ENCODE measurements at places on chromosomes 11 and 22. TPM values are rescaled to one million over a fixed set of nuclear protein-coding genes. Genes with fewer than 3 reads are reported as not detected.

GRCh38 chr22:32786027-32786418 lies 15.5 kb upstream of the TIMP3 start:
- DNase-seq: no peak

HSPB2 gene
- total RNA-seq: not detected

GRCh38 chr11:86244063-86244521 lies 461 bp upstream of the EED start:
- DNase-seq: peak; percentile 82

- no peak for DNase-seq
Observed at GRCh38 chr11:14190992-14191778, 167.8 kb downstream of the RRAS2 start.

PIK3C2A gene
- 25.6 TPM for total RNA-seq

GRCh38 chr11:66866511-66866986 lies 9.7 kb downstream of the LRFN4 start:
- no peak for DNase-seq

- DNase-seq: no peak
Observed at GRCh38 chr11:7844986-7845385, 48.2 kb upstream of the OR5P2 start.

- DNase-seq: no peak
Observed at GRCh38 chr22:17907748-17908051, 116.7 kb downstream of the MICAL3 start.

TRIM66 gene
- total RNA-seq: 1.8 TPM

- DNase-seq: no peak
Observed at GRCh38 chr11:61104963-61105362, 2.7 kb downstream of the CD5 start.

SCGB1A1 gene
- not detected for total RNA-seq

CHCHD10 gene
- 14.9 TPM for total RNA-seq

DNA sequence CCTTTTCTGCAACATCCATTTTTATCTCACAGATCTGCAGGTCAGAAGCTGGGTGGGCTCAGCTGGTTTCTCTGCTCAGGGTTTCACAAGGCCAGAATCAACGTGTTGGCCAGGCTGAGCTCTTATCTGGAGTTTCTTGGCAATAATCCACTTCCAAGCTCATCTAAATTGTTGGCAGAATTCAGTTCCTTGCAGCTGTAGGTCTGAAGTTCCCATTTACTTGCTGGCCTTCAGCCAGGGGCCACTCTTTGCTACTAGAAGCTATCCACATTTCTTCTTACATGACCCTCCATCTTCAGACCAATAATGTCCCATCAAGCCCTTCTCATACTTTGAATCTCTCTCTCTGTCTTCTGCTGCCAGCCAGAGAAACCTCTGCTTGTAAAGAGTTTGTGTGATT lies 103.5 kb downstream of the WNT11 start:
- DNase-seq: no peak

- DNase-seq: no peak
Observed at GRCh38 chr22:47605441-47605840, 843.0 kb downstream of the TBC1D22A start.

GRCh38 chr22:47122441-47123000 lies 360.1 kb downstream of the TBC1D22A start:
- no peak for DNase-seq

- no peak for DNase-seq
Observed at GRCh38 chr22:40757071-40757470, 62.1 kb downstream of the SLC25A17 start.

DNA sequence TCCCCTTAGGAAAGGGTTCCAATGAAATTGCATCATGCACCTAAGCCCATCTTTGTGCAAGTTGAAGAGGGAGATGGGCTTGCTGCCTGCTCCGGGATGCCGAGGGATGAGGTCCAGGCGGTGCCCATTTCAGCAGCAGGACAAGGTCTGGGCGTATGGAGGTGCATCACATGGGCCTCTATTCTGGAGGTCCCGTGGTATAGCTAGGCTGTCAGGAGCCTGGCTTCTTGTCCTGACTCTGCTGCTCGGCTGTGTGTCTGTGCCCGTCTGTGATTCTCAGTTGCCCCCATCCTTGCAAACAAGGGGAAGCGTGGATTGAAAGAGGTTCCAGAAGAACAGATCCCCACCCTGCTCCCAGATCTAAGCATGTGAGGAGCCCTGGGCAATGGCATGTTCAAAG lies 130.0 kb downstream of the OSBP2 start:
- no peak for DNase-seq

OR6A2 gene
- 0.43 TPM for total RNA-seq

Measured in H4 (cell line).